RWPE2 (cell line): ENCODE measurements at places on chromosomes 7 and 10.

DNA sequence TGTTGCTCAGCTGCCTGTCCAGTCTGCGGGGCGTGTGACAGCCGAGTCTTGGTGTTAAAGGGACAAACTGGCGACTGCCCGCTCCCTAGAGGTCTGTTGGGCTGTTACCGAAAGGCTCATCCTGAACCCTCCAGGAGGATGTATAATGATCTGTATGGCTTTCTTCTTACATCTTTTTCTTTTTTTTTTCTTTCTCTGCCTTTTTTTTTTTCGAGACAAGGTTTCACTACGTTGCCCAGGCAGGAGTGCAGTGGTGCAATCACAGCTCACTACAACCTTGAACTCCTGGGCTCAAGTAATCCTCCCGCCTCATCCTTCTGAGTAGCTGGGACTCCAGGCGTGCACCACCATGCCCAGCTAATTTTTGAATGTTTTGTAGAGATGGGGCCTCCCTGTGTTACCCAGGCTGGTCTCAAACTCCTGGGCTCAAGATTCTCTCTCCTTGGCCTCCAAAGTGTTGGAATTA is 857 bp downstream of the INTS15 start:
- DNase-seq = no peak

DNA sequence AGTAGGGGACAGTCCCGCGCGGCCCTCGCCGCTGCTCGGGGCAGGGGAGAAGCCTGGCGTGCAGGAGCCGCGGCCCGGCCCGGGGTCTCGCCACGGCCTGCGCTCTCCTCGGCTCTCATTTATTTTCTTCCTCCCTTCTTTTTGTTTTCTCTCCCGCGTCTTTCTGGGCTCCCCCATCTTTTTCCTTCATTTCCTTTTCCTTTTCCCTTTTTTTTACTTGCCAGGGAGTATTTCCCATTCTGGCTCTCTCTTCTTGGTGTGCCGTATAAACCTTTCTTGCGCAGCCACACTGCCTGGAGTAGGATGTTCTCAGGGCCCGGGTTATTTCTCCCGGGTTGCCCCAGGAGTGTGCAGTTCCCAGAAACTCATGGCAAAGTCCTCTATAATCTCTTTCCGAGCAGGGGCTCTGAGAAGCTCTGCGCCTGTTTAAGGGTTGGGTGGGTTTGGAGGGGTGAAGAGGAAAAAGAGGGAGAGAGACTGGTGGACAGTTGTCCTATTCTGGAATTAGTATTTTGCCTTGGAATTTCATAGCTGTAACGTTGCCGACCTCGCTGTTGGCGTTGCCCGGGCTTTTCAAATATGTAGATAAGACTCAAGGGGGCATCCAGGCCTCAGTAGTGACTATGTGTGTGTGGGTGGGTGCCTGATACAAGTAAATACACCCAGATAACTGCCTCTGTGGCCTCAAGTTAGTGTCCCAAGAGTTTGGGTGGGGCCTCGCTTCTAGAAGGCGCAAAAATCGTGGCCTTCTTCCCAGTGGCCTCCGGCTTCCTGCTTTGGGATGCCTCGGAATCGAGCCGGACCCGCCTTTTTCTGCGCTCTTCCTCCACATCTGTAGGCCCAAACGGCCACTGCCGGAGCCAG is 4.3 kb upstream of the ZNF503 start:
- DNase-seq = no peak

GRCh38 chr7:43362652-43363034 is 220.3 kb upstream of the STK17A start:
- DNase-seq = no peak

- DNase-seq = no peak
Observed at GRCh38 chr7:130441408-130441869, 623 bp upstream of the CEP41 start.

DNA sequence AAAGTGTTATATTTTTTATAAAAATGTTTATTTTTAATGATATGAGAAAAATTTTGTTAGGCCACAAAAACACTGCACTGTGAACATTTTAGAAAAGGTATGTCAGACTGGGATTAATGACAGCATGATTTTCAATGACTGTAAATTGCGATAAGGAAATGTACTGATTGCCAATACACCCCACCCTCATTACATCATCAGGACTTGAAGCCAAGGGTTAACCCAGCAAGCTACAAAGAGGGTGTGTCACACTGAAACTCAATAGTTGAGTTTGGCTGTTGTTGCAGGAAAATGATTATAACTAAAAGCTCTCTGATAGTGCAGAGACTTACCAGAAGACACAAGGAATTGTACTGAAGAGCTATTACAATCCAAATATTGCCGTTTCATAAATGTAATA is 64.8 kb upstream of the CAPZA2 start:
- DNase-seq = no peak

DNA sequence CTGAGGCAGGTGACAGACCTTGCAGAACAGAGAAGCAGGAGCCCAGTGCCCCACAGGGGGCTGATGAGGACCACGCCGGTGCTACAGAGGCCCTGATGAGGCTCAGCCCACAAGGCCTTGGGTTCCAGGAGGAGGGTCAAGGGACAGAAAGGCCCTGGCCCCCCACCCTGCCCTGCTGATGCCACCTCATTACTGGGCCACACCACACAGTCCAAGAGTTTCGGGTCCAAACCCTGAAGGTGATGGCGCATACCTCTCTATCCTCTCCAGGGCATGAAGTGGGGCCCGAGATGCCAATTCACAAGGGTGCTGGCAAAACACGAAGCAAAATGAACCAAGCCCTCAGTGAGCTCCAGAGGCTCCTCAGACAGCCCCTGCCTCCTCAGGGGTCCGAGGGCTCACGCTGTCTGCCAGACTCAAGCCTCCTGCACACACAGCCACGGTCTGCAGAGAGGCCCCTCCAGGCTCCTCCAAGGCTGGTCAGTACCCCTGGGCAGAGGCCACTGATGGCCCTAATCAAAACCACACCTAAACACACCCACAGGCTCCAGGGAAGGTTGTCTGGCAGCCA is 32.3 kb downstream of the RASGEF1A start:
- no peak for DNase-seq
